Hypothalamus (tissue), 51 donors: ENCODE measurements at places on chromosomes 3 and 15.

DNA sequence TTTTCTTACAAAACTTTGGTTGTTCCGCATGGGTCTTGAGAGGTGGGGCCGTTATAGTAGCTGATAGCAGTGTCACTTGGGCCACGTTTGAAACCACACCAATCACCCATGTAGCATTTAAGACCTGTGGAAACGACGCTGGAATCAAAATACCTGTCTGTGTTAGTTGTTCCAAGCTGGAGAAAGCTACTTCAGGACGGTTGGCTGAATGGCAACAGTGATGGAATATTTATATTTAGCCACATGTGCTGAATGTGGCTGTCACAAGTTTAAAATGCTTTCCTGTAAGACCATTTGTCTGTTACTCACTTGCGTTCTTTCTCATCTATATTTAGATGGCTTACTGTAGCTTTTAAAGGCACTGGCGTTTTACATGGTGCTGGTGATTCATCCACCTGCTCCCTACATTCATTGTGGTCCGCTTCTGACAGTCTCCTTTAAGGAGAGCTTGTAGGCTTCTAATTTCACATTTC is 1.4 kb downstream of the DNAJA4 start:
- no peak for DNase-seq

GRCh38 chr3:11558002-11558401 is 85.7 kb downstream of the VGLL4 start:
- no peak for DNase-seq

GRCh38 chr3:85142626-85143025 is 183.8 kb downstream of the CADM2 start:
- DNase-seq: no peak

DNA sequence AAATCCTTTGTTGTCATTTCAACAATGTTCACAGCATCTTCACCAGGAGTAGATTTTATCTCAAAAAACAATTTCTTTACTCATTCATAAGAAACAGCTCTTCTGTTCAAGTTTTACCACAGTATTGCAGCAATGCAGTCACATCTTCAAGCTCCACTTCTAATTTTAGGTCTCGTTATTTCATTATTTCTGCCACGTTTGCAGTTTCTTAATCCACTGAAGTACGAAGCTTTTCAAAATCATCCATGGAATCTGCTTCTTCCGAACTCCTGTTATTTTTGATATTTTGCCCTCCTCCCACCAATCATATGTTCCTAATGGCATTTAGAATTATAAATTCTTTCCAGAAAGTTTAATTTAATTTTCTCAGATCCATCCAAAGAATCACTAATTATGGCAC is 12.6 kb upstream of the OR5K1 start:
- no peak for DNase-seq
